ENCODE measurements at places on chromosomes 6 and 20.

GRCh38 chr20:19778404-19778803 is 20.3 kb downstream of the RIN2 start:
- DNase-seq, result no peak

GRCh38 chr6:20117474-20117873 is 94.8 kb downstream of the MBOAT1 start:
- no peak for DNase-seq

GRCh38 chr20:36051318-36052116 is 83.1 kb downstream of the CNBD2 start:
- no peak for DNase-seq

- no peak for DNase-seq
Observed at GRCh38 chr6:53796451-53796780, 1.6 kb downstream of the LRRC1 start.

DNA sequence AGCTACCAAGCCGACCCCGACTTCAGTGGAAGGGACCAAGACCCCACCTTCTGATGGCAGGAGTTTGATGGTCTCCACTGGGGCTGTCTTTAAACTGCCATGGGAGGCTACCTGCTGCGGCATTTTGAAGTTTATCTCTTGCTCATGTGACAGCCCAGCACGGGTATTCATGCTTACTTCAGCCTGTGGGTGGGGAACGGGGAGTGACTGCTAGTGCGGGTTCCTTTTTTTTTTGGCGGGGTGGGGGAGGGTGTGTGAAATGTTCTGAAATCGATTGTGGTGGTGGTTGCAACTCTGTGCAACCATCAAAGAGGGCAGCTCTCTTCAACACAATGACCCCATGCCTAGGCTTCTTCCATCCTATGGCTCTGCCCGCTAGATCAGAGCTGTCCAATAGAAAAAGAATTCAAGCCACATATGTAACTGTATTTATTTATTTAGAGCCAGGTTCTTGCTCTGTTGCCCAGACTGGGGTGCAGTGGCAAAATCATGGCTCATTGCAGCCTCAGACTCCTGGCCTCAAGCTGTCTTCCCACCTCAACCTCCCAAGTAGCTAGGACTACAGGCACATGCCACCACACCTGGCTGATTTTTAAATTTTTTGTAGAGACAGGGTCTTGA is 53.7 kb downstream of the PPP1R16B start:
- DNase-seq, result peak; percentile 31

- DNase-seq, result no peak
Observed at GRCh38 chr6:7484666-7485065, 56.8 kb upstream of the DSP start.

DNA sequence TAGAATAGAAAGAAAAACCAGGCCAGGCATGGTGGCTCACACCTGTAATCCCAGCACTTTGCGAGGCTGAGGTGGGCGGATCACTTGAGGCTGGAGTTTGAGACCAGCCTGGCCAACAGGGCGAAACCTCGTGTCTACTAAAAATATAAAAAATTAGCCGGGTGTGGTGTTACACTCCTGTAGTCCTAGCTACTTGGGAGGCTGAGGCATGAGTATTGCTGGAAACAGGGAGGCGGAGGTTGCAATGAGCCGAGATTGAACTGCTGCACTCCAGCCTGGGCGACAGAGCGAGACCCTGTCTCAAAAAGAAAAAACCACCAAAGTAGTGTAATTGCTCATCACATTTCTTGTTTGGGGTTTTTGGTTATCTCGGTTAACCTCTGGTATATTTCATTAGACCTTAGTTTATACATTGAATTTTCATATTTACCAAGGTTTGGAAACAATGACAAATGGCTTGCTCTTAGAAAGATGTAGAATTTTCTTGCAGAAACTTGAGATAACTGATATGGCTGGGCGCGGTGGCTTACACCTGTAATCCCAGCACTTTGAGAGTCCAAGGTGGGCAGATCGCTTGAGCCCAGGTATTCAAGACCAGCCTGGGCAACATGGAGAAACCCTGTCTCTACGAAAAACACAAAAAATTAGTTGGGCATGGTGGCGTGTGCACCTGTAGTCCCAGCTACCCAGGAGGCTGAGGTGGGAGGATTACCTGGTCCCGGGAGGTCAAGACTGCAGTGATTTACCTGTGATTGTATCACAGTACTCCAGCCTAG is 14.2 kb downstream of the ITCH start:
- DNase-seq, result no peak

DNA sequence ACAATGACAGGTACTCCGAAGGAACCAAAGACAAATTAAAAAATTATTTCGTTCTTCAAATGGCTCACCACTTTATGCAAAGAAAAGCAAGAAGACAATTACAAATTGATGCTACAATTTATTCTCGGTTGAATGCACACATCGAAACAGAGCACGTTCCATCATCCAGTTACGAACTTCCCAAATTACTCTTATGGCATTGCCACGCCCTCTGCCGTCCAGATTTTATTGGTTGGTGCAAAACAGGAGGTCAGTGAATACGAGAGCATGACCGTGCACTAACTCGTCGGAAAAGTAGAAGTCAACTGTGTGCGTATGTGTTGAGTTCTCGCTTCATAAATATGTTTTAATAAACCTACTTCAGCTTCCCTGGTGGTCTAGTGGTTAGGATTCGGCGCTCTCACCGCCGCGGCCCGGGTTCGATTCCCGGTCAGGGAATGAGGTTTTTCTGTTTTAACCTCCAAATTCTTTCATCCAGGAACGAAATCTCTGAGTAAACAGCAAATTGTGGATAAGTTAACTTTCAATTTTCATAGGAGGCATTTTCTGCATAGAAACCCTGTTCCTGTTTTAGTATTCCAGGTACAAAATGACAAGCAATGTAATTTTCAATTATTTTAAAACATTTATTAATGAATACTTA is 23.2 kb downstream of the ZNF311 start:
- peak; percentile 71 for DNase-seq

GRCh38 chr6:30601815-30602641 is 15.0 kb downstream of the PPP1R10 start:
- DNase-seq, result no peak

DNA sequence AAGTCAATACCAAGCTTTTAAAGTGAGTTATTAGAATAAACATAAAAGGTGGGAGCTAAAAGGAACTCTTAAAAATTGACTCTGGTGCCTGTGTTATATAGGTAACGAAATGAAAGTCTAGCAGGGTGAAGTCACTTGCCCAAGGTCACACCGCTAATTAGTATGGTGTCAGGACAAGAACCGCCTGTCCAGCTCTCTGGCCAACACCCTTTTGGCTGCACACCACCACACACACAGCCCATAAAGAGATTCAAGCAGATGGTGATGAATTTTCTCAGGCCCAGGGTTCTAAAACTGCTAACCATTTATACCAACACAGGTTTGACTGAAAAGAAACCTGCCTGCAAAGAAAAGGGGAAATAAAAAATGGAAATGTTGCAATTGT is 20.2 kb downstream of the GFOD1 start:
- no peak for DNase-seq

GRCh38 chr20:37453836-37454235 is 67.2 kb upstream of the NNAT start:
- no peak for DNase-seq

DNA sequence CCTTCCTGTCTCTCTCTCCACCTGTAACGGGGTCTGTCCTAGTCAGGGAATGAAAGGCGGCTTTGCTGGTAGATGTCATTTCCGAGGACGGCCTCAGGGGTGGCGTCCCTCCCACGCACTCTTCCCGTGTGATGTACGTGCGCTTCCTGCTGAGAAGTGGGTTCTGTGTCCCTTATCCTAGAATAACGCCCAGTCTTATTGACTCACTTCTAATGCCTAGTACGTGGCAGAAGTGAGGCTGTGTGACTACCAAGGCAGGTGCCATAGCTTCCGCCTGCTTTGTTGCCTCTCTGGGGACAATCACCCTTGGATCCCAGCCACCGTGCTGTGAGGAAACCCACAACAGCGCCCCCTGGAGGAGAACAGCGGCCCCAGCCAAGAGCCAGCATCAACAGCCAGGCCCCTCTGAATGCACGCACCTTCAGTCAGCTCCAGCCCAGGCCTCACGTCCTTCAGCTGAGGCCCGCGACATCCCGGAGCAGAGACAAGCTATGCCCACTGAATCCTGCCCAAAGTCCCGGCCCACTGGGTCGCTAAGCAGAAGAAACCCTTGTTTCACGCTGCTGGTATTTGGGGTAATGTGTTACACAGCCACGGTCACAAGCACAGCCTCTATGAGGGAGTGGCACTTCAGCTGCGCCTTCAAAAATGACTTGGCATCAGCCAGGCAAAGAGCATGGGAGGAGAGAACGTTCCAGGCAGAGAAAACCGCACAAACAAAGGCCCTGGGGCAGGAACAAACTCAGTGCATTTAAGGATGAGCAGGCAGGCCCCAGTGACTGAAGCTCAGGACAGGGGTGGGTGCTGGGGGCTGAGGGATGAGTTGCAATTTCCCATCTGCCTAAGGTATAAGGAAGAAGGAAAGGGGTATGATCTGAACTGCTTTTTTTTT is 224.2 kb downstream of the NFATC2 start:
- peak; percentile 16 for DNase-seq

- DNase-seq, result no peak
Observed at GRCh38 chr6:317060-317447, 24.8 kb downstream of the DUSP22 start.

DNA sequence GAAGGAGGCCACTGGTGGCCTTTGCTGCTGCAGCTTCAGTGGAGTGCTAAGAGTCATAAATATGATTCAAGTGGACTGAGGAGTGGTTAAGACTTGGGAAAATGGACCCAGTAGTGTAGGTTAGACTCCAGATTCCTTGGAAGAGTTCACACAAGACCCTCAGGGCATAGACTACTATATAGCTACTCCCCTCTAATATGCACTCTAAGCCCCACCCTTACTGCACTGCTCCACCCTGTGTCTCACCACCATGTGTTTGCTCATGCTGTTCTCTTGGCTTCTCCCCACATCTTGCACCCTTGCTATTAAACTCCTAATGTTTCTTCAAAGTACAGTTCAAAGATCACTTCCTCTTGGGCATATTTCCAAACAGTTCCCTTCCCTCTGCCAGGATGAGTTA is 5.7 kb downstream of the KCNQ5 start:
- DNase-seq, result no peak

DNA sequence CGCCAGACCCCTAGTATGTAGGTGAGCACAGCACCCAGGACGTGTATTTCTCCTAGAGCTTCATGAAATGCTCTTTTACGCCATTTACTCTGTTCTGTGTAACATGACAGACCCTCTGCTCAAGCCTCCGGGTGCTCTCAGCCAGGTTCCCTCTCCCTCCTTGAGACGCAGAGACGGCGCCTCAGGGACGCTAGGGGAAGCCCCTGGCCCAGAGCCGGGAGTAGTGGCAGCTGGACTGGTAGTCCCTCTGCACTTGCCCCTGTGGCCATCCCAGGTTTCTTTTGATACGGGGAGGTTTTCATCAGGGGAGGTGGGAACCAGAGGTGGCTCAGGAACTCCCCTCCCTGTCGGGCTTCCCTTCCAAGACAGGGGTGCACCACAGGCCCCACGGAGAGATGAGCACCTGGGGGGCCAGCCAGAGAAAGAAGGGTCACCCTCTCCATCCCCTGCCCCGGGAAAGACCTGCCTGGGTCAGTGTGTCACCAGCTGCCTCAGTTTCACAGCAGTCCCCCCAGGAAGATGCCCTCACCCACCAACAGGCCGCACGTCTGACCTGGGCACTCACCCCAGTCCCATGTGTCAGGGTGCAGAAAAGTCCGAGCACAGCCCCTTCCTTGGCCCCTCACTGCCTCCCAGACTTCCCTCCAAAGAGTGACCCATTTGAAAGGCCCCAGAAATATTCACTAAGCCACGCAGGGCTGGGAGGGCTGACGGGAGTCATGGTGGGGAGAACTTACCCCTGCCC is 58.1 kb upstream of the AFDN start:
- no peak for DNase-seq

- no peak for DNase-seq
Observed at GRCh38 chr20:1894471-1894950, 696 bp upstream of the SIRPA start.

- DNase-seq, result no peak
Observed at GRCh38 chr6:148955441-148955840, 208.6 kb downstream of the UST start.

DNA sequence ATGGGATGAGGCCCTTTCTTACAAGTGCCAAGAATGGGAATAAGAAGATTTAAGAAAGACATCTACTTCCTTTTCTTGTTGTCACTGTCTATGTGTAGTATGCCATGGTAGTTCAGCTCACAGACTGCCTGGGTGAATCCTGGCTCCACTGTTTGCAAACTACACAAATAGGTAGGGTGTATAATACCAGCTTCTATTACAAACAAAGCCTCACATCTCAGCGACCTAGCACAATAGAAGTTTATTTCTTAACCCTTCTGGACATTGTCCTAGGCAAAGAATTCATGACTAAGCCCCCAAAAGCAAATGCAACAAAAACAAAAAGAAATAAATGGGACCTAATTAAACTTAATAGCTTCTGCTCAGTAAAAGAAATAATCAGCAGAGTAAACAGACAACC is 74.5 kb downstream of the LINC00237 start:
- no peak for DNase-seq

GRCh38 chr6:255751-256083 is 36.6 kb upstream of the DUSP22 start:
- DNase-seq, result no peak

DNA sequence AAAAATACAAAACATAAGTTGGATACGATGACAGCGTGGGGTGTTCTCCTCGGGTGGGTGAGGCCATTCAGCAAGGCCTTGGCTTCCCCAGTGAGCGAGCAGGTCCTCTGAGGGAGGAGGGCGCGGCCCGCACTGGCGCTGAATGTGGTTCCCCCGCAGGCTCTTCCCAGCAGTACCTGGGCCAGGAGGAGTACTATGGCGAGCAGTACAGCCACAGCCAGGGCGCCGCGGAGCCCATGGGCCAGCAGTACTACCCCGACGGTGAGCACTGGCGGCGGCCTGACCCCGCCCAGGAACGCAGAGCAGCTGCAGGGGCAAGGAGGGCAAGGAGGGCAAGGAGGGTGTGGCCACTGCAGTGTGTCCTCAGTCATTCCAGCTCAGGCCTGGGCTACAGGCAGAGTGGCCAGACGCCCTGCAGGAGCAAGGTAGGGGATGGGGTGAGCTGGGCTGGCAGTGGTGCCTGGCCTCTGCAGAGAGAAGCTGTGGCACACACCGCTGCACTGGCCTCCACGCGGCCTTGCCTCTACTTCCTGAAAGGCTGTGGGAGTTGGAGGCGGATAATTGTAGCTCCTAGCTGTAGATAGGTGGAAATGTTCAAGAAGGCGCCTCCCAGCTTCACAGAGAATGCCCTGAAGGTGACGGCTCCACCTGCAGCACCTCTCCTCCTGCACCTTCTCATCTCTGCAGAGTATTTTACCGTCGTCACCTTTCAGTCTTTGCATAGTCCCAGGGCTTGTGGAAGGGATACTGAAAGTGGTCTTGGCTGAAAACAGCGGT is 18.7 kb upstream of the MTG2 start:
- no peak for DNase-seq

DNA sequence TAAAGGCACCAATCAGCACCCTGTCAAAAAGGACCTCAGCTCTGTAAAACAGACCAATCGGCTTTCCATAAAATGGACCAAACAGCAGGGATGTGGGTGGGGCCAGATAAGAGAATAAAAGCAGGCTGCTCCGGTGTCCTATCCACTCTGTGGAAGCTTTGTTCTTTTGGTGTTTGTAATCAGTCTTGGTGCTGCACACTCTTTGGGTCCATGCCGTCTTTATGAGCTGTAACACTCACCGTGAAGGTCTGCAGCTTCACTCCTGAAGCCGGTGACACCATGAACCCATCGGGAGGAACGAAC is 7.3 kb upstream of the PXDC1 start:
- no peak for DNase-seq

Measured in activated T-cell treated with anti-CD3 and anti-CD28 coated beads for 4 hours (primary cell).